ENCODE measurements at places on chromosomes 4 and X.
A peak's percentile ranks its signal among the peaks of the same experiment; 100 is the strongest.

DNA sequence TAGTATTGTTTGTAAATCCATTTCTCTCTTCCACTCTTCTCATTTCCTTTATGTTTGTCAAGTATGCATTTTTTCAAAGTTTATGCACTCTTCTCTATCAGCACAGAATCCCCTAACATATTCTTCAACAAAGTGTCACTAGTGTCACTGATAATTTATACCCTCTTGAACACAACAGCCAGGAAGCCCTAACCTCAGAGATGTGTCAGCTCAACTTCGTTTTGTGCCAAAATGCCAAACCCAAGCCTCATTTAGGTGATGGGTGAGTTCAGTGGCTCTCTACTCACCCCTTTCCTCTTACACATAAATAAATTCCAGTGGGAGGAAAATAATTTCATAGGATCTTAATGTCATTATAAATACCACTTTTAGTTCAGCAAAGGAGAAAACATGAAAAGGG, 22.4 kb upstream of the P2RY10 start:
- DNase-seq: no peak

- DNase-seq: no peak
Measured at GRCh38 chr4:37675587-37676290, 10.4 kb downstream of the RELL1 start.

GRCh38 chrX:43853225-43853828, 28.9 kb downstream of the MAOB start:
- DNase-seq: no peak

DNA sequence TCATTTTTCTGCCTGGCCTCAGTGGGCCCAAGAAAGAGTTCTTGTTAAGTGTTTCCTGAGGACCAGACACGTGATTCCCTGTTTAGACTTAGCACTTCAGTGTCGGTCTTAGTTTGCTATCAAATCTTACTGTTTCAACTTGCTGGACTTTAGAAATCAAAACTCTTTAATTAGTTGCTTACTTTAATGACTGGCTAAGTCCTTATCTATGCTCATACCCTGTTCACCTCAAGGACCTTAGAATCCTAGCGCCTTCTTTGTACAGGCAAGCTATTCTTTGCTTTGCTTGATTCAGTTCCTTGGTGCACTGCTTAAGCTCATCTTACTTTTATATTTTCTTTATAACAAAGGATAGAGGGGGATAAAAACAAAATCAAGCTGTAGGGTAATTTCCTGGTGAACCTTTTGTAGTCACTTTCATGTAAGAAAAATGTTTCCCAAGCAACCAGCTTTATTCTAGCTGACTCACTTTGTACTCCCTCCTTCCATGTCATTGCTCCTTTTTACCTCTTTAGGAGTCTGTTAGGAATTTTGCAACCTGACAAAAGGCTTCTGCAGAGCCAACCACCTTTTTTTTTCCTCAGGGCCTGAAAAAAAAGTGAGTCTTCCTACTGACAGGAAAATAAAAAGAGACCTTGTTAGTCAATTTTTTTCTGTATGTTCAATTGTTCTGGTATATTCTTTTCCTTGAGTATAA, 14.7 kb downstream of the WDR44 start:
- no peak for DNase-seq

- no peak for DNase-seq
Measured at GRCh38 chr4:19971829-19972228, 279.9 kb upstream of the SLIT2 start.

DNA sequence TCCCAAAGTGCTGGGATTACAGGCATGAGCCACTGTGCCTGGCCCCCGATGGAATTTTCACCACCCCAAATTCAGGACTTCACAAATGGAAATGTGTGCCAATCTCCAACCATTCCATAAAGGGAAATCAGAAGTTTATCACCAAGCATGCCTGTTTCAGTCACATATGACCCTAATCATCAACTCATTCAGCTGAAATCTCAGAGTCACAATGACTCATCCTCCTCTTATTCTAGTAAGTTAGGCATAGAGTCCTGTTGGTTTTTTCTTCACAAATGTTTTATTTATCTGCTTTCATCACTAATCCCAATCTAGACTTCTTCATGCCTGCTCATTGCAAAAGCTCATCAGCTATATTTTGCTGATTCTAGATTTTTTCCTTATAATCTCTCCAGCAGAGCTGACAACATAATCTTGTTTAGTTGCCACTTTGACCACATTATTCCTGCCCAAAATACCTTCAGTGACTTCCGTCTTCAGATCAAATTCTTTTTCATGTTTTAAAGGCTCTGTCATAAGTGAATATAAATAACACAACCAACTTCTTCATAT, 83.3 kb downstream of the SLC7A11 start:
- DNase-seq: no peak

- DNase-seq: no peak
Measured at GRCh38 chr4:55447831-55448230, 52.1 kb downstream of the TMEM165 start.

DNA sequence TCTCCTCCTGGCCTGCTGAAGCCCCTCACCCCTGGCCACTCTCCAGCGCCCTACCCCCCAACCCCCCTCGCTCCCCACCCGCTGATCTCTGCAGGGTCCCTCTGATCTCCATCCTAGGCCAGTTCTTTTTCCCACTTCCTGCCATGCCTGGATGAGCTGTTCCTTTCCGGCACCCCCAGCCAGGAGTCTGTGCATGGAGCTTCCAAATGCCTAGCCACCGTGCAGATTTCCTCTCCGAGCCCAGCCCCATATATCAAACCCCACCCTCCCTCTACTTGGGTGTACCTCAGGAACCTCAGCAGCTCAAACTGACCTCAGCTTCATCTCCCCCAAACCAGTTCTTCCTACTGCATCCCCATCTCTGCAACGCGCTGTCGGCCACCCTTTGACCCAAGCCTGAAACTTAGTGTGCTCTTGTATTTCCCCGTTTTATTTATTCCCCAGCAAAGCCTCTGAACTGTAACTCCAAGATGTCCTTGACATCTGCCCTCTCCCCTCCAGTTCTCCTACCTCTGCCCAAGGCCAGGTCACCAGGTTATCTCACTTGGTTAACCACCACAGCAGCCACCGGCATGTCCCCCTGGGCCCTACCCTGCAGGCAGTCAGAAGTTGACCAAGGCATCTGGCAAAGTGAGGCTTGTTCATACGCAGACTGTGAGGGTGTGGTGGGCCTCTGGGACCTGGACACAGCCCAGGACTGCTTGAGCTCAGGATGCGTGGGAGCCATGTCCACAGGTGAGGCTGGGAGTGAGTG, 194.9 kb upstream of the PSAPL1 start:
- DNase-seq: no peak

DNA sequence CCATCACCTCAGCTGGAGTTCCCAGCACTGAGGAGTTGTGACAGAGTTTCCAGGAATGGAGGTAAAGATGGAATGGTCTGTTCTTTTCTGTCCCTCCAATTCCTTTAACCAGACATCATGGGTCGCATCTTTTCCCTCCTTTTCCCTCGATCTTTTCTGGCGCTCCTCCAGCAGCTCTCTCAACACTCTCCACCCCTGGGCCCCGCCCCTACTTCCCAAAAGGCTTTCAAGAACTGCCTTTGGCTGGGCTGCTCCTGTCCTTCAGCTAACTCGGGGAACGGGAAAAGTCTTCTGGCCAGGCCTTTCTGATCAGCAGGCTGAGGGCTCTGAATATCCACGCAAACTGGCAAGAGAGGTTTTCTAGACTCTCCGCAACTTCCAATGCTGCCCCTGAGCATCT, 34.0 kb downstream of the UTP14A start:
- no peak for DNase-seq

- DNase-seq: no peak
Measured at GRCh38 chrX:138723301-138723700, 11.8 kb upstream of the FGF13 start.

DNA sequence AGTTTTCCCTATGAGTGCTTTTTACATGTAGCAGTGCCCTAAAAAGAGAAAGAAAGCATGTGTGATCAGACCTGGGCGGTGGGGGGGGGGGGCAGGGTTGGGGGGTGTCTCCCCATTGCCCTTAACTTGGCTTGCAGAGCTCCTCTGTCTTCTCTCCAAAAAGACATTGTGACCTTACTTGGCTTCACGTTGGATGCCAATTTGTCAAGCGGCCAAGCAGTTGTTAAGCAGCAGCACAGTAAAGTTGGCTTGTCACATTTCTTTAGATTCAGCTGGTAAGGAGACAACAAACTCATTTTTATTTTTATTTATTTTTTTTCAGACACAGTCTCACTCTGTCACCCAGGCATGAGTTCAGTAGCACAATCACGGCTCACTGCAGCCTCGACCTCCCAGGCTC, 57.3 kb upstream of the ZNF157 start:
- no peak for DNase-seq

GRCh38 chr4:112253382-112254000, 21.9 kb downstream of the AP1AR start:
- DNase-seq: no peak

GRCh38 chrX:3520982-3521381, 174.5 kb upstream of the MXRA5 start:
- no peak for DNase-seq

GRCh38 chrX:47658301-47658683, 688 bp downstream of the UXT start:
- DNase-seq: no peak

DNA sequence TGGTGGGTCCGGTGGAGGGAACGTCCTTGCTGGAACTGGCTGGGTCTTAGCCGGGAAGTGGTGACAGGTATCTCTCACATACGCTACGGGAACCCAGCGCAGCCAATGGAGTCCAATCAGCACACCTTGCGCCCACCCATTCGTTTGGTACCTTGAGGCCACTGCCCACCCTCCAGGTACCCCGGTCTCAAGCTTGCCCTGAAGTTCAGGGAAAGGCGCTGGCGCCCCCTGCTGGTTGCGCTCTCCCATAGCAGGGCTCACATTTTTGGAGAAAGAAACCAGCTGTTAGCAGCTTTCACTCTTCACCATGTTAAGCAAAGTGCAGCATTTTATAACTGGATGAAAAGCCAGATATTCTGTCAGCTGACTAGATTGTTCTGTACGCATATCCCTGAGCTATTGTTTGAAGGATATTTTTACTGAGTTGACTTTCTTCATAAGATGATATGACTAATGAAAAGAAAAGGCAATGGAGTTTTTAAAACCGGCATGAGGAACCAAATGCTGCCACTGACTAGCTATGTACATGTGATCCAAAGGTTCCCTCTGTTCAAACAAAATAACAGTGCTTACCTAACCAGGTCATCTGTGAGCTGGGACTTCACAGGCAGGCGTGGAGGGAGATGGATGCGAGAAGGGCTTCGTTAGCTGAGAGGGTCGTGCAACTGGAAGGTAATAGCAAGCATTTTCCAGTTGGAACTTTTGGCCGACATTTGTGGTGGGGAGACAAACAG, 43.7 kb downstream of the OTOP1 start:
- peak; percentile 82 for DNase-seq

GRCh38 chr4:181078196-181078595, 1165.0 kb upstream of the TENM3 start:
- DNase-seq: no peak

DNA sequence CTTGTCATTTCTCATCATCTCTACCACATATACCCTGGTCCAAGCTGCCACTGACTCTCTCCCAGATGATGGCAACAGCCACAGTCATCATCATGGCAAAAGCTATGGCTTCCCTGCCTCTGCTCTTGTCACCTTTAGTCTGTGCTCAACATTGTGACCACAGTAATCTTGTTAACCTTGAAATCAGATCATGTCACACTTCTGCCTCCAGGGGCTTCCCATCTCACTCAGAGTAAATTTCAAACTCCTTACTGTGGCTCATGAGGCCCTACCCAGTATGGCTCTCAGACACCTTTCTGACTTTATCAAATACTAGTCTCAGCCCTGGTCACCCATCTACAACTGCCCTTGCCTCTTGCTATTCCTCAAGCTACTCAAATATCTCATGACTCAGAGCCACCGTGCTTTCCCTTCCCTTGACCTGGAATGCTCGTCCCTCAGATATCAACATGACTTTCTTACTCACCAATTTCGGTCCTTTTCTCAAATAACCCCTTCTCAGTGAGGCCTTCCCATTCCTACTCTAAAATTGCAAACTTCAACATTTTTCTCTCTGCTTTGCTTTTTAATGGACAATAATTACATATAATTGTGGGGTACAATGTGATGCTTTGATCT, 41.1 kb upstream of the STIM2 start:
- no peak for DNase-seq

DNA sequence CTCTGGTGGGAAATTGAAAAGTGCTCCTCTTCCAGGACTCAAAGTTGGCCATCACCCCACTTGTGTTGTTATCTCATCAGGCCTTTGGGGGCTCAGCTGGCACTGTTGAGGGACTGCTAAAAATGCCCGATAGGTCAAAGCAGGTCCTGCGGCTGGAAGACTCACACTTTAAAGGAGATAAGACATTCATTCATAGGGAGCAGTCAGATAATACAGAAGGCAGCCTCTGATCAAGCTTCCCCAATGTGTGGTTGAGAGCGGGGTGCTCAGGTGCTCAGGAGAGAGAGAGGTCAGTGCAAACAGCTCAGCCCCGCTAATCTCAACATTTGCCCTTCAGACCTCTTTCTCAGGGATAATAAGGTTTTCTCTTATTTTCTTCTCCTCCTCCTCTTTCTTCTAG, 70.3 kb downstream of the TMEM154 start:
- DNase-seq: no peak

DNA sequence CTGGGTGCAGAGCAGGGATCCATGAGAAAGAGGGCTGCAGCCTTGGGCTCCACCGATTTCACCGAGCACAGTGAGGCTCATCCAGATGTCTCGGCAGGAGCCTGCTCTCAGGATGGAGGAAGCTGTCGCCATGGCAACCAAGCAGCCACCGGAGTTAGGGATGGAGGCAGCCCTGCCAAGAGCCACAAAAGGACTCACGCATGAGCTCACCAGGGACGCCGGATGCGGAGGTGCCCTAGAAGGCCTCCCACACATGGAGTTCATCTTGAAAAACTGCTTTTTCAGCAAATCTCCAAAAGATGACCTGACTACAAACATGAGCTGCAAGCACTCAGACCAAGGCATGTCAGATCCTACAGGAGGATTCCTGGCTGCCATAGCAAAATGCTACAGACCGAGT, 90.7 kb downstream of the WFS1 start:
- DNase-seq: no peak

GRCh38 chr4:183863155-183863825, 41.8 kb upstream of the STOX2 start:
- DNase-seq: no peak

GRCh38 chrX:106726485-106727437, at the start of gene RNF128:
TSS of gene RNF128 (plus strand) at chrX:106726701. CDS start at chrX:106726914, 213 bp downstream.
- peak; percentile 16 for DNase-seq

DNA sequence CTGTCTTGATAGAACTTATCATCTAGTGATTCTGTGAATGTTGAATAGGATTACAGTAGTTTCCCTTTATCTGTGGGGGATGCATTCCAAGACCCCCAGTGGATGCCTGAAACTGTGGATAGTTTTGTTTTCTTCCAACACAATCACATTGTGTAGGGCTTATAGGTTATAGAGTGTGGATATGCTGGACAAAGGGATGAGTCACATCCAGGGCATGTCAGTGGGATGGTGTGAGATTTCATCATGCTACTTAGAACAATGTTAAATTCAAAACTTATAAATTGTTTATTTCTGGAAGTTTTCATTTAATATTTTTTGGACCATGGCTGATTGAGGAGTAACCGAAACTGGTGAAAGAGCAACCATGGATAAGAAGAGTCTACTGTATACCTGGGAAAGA, 432.3 kb upstream of the ATOH1 start:
- no peak for DNase-seq

Measured in lower leg skin (tissue), 4 donors.